ENCODE measurements at places on chromosomes 7 and 10.

- no peak for DNase-seq
Observed at GRCh38 chr10:104574427-104574826, 66.7 kb upstream of the SORCS3 start.

DNA sequence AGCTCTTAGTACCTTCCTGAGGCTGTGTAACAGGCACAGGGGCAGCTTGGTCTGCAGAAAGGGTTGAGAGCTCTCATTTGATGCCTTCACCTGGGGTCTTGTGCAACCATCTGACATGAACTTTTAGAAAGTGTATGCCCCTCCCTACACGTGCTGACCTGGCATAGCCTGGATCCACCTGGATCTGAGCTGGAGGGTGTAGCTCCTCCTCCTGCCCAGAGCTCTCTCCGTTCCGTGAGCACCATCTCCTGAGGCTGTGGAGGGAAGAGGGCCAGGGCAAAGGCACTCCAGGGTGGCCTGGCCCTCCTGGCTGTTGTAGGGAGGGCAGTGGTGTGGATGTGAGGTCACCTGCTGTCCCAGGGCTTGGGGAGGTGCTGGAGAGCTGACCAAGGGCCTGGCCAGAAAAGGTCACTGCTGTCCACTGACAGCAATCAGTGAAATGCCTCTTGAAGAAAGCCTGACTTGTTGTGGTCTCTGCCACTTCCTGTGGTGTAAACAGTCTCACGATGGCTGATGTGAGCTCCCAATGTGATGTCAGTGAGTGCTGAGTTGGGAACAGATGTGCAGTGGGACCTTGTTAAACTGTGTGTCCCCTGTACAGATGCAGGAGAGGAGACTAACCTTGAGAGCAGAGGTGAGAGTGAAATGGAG is 23.0 kb downstream of the AMZ1 start:
- no peak for DNase-seq

- no peak for DNase-seq
Observed at GRCh38 chr10:37474645-37475044, 349.2 kb downstream of the ANKRD30A start.

- no peak for DNase-seq
Observed at GRCh38 chr7:125484755-125485154, 555.1 kb upstream of the POT1 start.

- no peak for DNase-seq
Observed at GRCh38 chr7:68173513-68173912, 1176.9 kb downstream of the TYW1 start.

DNA sequence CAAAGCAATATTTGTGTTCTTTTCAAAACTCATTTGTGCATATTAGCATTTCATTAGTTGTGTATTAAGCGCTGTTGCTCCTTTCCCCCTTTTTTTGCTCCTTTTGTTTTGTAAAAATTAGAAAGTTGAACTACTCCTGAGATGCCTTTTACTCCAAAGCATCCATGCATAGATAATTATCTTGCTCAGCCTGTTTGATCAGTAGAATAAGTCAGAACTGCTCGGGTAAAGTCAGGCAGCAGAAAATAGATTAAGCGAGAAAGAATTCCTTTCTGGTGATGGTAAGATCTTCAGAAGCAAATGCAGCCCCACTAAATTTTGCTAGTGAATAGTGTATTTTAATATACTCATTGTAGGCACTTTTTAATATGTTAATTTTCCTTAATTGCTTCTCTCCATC is 227.1 kb downstream of the TEX36 start:
- no peak for DNase-seq

DNA sequence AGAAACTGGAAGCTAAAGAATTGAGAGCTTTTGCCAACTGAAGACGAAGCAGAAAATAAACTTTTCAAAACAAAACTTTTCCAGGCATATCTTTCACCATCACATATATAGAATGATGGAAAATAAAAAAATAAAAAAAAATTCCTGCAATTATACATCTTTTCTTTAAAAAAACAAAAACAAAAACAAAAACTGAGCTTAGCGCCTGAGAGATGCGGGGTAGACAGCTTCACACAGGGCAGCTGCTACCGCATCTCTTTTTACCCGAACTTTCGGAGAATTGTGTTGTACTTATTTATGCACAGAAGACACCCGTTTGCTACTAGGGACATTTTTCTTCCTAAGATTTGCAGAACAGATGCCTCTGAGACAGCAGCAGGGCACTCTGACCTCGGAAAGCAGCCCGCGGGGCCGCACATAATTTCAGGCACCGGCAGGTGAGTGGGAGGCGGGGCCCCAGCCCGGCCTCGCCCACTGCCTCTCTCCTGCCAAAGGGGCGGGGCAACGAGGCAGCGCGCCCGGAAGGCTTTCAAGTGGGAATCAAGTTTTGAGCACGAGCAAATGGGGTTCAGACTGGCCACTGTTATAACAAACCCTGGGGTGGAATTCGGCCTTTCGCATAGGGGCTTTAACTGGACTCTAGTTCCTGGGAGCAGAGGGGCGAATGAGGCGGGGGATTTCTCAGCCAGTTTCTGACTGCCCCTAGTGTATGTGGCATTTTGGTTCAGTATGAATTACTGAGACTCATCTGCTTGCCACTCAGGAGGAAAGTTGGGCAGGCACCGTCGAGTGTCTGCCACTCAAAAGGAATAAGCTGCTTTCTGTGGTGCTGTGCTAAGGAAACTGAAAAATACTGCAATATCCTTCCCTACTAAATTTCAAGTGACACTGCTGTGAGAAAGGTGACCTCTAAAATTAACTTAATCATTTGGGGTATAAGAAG is 18.5 kb upstream of the FAM133B start:
- DNase-seq, result no peak

- no peak for DNase-seq
Observed at GRCh38 chr7:53609185-53609584, 573.8 kb downstream of the POM121L12 start.

GRCh38 chr7:154699417-154699816 is 303.5 kb downstream of the PAXIP1 start:
- no peak for DNase-seq

- no peak for DNase-seq
Observed at GRCh38 chr10:99913831-99914235, 95.9 kb downstream of the DNMBP start.

DNA sequence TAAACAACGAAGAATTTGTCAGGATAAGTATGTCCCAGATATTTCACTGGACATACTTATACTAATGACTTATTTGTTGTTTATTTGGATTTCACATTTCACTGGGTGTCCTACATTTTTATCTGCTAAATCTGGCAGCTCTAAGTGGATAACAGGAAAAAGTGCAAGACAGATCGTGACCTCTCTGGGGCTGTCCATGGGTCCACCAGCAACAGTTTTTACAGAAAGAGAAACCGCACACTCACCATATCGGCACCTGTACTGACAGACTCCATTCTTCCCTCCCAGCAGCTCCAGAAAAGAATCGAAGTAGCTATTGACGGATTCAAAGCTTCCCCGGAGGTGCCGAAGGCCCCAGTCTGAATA is 393 bp downstream of the PLA2G12B start:
- no peak for DNase-seq

DNA sequence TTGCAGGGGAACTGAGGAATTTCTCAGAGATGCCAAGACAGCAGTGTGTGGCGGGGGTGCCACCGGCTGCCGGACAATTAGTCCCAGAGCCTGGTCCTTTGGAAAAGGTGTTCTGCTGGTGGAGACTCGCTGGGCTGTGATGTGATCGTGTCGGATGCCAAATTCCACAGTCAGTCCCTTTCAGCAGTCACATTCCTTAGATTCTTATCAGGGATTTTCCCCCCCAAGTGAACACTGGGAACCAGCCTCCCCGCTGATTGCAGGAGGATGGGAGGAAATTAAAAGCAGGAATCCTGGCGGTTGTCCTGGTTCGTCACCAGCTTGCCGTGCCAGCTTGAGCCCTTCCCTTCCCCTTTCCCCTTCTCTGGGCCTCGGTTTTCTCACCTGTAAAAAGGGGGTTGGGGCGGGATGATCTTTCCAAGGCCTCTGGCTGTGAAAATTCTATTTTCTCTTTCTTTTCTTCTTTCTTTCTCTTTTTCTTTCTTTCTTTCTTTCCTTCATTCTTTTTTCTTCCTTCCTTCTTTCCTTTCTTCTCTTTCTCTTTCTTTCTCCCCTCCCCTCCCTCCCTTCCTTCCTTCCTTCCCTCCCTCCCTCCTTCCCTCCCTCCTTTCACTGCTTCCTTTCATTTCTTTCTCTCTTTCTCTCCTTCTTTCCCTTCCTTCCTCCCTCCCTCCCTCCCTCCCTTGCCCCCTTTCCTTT is 39.6 kb downstream of the COL26A1 start:
- DNase-seq, result no peak

DNA sequence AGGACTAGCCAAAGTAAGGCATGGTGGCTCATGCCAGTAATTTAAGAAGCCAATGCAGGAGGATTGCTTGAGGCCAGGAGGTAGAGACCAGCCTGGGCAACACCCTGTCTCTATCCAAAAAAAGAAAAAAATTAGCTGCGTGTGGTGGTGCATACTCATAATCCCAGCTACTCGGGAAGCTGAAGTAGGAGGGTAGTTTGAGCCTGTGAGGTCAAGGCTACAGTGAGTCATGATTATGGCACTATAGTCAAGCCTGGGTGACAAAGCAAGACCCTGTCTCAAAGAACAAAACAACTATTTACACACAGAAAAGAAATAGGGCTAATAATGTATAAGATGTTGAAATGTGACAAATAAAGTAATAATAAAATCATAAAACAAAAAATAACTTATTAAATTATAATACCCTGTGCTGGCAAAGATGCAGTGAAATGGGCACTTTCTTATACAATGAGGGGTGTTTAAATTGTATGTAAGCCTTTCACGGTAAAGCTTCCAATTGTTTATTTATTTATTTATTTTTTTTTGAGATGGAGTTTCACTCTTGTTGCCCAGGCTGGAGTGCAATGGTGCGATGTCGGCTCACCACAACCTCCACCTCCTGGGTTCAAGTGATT is 175.2 kb downstream of the TPST1 start:
- no peak for DNase-seq

All from RWPE2 (cell line).